Mesothelial cell of epicardium (in vitro differentiated cells): ENCODE measurements at places on chromosomes 6 and 20.

DNA sequence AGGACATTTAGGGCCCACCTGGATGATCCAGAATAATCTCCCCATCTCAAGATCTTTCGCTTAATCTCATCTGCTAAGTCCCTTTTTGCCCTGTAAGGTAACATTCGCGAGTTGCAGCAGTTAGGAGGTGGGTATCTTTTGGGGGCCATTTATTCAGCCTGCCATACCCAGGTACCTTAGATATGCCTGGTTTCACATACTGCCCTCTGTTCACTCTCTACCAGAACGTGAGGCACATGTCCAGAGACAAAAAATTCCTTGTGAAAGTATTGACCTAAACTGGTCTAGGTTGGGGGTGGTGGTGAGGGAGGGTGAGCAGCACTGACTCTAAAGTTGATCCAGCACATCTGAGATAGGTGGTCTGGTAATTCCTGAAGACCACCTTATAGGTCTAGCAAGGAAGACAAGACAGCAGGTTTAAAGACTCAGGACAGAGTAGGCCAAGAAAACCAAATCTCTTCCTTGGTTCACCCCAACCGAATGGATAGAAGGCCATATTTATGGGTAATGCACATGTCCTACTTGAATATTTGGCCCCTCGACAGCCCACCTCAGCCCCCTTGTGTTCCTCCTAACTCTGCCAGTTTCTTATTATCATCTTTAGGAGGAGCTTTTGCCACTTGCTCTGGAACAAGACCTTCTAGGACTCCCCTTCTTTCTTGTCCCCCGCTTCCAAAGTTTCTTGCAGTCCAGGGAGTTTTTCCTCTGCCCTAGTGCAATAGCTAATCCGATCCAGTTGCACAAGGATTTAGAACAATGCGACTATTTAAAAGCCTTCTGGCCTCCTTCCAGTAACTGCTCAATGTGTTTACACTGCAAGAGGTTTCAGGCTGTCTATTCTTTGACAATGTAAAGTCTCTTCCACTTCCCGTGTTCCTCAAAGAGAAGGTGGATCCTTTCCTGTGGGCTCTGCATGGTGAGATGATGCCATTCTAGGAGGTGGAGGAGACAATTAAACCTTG lies 213.0 kb upstream of the LAMP5 start:
- no peak for DNase-seq

- no peak for DNase-seq
Measured at GRCh38 chr20:15836634-15837033, 736.6 kb downstream of the KIF16B start.

- no peak for DNase-seq
Measured at GRCh38 chr20:33082546-33082945, 3.1 kb downstream of the BPIFB4 start.

- no peak for DNase-seq
Measured at GRCh38 chr6:27966816-27967426, 9.9 kb downstream of the OR2B6 start.

DNA sequence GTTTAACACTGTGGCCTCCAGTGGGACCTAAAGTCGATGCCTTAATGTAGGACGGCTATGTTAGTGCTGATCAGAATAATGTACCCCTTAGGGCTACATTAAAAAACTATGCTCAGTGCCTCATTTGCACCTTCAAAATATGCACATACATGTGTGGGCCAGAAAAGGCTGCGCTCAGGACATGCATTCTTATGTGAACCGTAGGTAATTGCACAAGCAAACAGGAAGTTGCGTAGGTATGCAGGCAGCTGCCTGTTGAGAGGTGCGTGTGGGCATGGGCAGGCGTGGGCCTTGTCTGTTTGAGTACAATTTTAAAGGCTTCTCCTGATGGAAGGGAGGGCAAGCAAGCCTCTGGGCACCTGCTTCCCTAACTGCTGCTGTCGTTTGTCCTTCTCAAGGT lies 116.2 kb upstream of the JAG1 start:
- DNase-seq, result no peak

GRCh38 chr20:1154691-1155090 lies 30.1 kb downstream of the TMEM74B start:
- DNase-seq, result no peak

GRCh38 chr20:10007747-10008146 lies 27.0 kb upstream of the ANKEF1 start:
- no peak for DNase-seq

GRCh38 chr6:45801471-45802289 lies 214.0 kb downstream of the CLIC5 start:
- no peak for DNase-seq

- no peak for DNase-seq
Measured at GRCh38 chr6:70315079-70315751, 12.3 kb upstream of the COL9A1 start.

GRCh38 chr6:36327226-36327918 lies 9.3 kb downstream of the BNIP5 start:
- no peak for DNase-seq

GRCh38 chr20:34345402-34345736 lies 17.7 kb upstream of the ITCH start:
- no peak for DNase-seq

DNA sequence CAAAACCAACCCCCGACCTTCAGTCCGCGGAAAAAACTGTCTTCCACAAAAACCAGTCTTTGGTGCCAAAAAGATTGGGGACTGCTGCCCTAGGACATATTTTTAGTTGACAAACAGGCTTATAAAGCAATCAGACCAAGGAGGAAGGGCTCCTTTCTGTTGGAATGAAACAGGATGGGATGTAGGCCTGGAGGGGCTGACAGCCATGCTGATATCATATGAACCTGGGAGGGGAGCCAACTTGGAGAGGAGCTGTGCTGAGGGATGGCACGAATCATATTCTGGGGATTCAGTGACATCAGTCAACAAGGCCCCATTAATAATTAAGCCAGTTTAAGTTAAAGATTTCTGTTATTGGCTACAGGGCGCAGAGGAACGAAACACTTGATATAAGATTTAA lies 225.4 kb upstream of the TSHZ2 start:
- no peak for DNase-seq

DNA sequence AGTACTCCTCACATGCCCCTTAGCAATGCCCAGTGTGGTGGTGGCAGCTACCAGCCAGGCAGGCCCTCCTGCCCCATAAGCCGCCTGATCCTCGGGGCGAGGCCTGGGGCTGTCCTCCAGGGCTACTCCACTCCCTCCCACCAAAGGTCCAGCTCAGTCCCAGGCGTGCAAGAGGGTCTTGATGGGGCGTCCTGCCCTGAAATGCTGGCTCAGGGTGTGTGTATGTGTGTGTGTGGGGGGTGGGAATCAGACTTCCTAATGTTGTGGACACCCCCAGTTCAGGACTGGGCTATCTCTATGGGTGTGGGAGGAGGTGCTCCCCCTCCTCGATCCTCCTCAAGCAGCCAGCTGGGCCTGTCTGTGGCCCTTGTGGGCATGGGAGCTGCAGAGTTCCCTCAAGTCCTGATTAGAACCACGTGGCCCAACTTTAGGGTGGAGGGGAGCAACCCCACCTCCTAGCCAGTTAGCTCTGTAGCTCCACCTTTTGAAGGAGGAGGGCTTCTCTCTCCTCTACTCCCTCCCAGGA lies 7.5 kb downstream of the HSPA12B start:
- DNase-seq, result no peak
